ENCODE measurements at places on chromosomes 5 and 9. TPM values are rescaled to one million over a fixed set of nuclear protein-coding genes. Genes with fewer than 3 reads are reported as not detected.

- no peak for DNase-seq
Measured at GRCh38 chr5:177458912-177459350, 12.3 kb downstream of the PRR7 start.

- no peak for DNase-seq
Measured at GRCh38 chr9:133370685-133371084, 5.2 kb downstream of the SURF4 start.

- no peak for DNase-seq
Measured at GRCh38 chr5:100516285-100516684, 18.9 kb upstream of the FAM174A start.

DNA sequence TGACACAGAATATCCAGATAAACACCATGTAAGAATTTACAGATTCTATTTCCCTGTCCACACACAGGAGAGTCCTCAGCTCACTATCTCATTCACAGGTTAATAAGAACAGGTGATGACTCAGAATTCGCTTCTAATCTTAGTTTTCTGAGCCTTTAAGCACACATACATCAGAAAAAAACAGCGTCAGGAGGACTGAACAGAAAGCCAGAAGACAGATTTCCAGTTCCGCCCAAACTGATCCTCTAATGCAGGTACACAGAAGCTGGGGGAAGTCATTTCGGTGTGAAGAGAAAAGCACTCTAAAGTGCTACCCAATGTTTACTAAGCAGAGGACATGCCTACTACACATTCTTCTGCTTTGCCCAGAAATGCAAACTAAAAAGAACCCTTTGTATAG, 1.6 kb downstream of the CEMIP2 start:
- no peak for DNase-seq

DNA sequence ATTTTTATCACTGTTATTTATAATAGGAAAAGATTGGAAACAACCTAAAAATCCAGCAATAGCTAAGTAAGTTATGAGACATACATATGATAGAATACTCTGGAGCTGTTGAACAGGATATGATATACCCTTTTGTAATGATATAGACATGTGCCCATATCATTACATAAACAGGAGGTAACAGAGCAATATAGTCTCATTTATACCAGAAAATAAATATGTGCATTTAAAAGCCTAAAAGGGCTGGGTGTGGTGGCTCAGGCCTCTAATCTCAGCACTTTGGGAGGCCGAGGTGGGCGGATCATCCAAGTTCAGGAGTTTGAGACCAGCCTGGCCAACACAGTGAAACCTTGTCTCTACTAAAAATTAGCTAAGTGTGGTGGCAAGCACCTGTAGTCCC, 2.3 kb upstream of the FABP6 start:
- no peak for DNase-seq

- DNase-seq = no peak
Measured at GRCh38 chr5:6726006-6726405, 12.8 kb downstream of the TENT4A start.

GRCh38 chr9:107635101-107635802, 145.7 kb upstream of the KLF4 start:
- no peak for DNase-seq

DNA sequence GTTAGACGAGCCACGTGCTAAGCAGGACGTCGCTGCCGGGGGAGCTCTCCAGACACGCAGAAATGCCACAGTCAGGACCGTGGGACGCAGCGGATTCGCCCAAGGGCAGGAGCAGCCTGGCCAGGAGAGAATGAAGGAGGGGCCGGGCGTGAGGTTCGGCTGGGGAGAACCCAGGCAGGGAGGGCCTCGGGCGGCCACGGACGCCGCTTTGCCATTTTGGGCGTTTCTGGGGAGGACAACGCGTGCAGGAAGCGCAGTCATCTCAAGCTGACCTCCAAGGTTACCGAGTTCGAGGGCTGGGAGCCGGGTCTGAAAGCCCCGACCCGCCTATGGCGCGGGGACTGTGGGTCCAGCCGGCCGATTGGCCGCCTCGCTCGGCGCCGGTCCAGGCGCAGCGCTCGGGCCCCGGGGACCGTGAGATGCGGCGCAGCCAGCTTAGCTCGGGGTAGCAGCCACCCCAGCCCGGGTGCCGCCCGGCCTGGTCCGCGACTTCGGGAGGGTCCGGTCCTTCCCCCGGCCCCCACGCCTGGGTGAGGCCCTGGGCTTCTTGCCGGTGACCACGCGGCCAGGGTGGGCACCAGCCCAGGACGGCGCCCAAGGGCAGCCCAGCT, 760 bp upstream of the MAN1B1 start:
- peak; percentile 27 for DNase-seq

- no peak for DNase-seq
Measured at GRCh38 chr5:167903243-167903642, 388.2 kb upstream of the WWC1 start.

- no peak for DNase-seq
Measured at GRCh38 chr5:176670449-176670848, 23.2 kb downstream of the TSPAN17 start.

DNA sequence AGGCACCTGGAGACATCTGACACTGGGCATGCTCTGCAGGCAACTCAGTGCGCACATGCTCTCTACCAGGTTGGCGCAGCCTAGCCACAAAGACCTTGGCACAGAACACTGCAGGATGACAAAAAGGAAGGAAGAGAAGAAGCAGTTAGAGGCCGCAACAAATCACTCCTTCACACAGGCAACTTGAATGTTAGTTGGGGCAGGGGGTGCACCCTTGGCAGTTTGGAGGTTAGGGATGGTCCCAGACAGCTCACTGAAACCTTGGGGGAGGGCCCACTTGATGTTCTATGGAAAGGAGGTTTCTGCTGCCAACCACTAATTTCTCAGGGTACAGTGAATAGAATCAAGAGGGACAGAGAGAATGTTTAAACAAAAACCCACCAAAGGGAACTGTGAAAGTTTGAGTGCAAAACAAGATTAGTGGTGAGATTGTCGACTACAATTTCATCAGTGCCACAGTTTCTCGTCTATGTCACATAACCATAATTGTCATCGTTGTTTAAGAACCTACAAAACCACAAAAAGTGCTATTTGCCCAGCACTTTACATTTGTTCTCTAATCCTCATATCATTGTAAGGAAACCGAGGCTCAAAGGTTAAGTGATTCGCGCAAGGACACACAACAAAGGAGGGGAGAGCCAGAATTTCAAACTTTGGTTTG, 48.7 kb downstream of the FBXW11 start:
- DNase-seq = no peak

GRCh38 chr5:140868721-140869554, at the start of gene PCDHA11:
Gene PCDHA11, plus strand, starts transcription at chr5:140868957. Its CDS starts 147 bp downstream, at chr5:140869104.
- peak; percentile 2 for DNase-seq

GRCh38 chr9:121357011-121357410, 13.0 kb downstream of the STOM start:
- no peak for DNase-seq

GRCh38 chr5:132090107-132090506, 16.5 kb downstream of the CSF2 start:
- DNase-seq = no peak

DNA sequence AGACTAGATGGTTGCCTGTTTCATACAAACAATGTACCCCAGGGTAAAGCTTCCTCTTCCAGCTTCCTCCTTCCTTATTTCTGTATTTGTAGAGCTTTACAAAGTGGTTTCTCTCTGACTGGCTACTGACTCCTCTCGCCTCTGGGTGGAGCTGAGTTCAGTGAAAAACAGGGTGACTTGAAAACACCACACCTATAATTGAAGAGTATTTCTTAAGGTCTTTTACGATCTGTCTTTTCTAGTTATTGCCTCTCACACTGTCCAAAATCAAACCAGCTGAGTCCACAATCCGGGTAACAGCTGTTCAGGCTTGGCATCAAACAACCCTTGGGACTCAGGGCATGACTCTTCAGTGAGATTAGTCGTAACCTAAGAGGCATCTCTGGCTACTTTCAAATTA, 200.4 kb downstream of the ARRDC3 start:
- no peak for DNase-seq

- DNase-seq = no peak
Measured at GRCh38 chr5:137300411-137301240, 198.5 kb downstream of the SPOCK1 start.

GRCh38 chr9:119255116-119255515, 114.1 kb downstream of the BRINP1 start:
- no peak for DNase-seq

- no peak for DNase-seq
Measured at GRCh38 chr9:122314165-122314564, 49.5 kb downstream of the MRRF start.

- peak; percentile 48 for DNase-seq
Measured at GRCh38 chr5:148740966-148741742, 85.3 kb upstream of the ADRB2 start.

GRCh38 chr5:174419540-174420132, 304.7 kb upstream of the MSX2 start:
- DNase-seq = peak; percentile 85

GRCh38 chr9:130766927-130767307, 68.1 kb upstream of the ABL1 start:
- no peak for DNase-seq

DNA sequence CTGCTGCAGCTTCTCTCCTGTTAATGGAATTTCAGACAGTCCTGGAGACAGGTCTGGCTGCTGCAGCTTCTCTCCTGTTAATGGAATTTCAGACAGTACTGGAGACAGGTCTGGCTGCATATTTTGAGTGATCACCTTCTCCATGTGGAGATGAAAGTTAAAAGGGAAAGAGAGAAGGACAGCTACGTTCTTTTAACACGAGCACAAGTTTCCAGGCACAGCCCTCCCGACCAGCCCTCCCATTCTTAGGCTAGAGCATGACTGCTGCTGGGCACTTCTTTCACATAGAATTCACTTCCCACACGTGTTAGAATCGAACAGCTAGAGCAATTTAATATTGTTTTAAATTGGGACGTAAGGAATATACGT, 133.3 kb upstream of the DMRT1 start:
- DNase-seq = no peak

DNA sequence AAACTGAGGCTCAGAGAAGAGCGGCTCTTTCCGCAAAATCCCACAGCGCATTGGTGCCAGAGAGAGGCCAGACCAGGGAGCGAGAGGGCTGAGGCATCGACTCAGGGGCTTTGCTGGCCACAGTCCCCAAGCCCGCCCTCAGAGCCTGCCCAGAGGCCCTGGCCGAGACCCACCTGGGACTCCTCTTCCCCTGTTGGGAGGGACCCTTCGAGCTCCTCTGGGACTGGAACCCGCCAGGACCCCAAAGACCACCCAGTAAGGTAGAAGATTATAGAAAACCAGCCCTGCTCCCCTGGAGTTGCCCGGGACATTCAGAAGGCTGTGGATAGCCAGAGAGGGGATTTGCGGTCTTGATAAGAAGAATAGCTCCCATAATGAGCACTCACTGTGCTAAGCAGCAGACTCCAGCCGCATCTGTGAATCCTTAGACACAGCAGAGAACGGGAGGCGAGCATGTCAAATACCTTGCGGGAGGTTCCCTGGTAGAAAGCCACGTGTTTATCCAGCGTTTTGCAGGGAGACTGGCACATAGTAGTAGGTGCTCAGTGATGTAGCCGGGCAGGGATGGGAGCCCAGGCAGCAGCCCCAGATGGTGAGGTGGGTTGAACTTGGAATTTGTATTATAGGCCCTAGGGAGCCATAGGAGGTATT, 651 bp upstream of the AK1 start:
- no peak for DNase-seq

DNA sequence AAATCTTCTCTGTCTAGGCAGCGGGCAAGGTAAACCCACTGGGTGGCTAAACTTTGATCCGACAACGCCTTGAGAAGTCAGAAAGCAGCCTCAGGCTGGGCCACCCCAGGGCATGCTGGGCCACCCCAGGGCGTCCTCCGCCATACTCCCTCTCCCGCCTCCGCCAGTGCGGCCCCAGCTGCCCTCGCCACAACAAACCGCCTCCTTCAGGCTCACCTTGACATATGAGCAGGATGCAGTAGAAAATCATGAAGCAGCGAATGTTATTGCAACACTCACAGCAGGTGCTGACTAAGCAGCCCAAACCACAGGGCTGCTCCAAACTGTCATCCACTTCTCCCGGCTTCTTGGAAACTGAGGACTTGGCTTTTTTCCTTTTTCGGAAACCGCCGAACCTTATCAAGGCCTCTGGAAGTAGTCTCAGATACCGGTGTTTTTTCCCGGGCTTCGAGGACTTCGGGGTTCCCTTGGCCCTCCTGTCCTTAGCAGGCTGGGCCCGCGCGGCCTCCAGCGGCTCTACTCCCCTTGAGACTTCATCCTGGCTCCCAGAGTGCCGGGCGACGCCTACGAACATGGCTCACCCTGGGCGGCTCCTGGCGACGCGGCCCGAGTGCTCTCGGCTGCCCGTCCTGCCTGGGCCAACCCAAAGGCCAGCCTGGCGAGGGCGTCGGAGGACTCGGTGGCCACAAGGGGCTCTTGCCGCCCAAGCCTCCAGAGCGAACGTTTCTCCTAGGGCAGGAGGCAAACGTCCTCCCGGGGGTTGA, at the start of gene SLCO6A1:
Gene SLCO6A1 (minus strand): TSS at position 731 of the 764 bp plus-strand sequence. CDS start 157 bp downstream, at position 574.
- no peak for DNase-seq

GRCh38 chr9:13915591-13916301, 398.2 kb downstream of the NFIB start:
- DNase-seq = no peak

DNA sequence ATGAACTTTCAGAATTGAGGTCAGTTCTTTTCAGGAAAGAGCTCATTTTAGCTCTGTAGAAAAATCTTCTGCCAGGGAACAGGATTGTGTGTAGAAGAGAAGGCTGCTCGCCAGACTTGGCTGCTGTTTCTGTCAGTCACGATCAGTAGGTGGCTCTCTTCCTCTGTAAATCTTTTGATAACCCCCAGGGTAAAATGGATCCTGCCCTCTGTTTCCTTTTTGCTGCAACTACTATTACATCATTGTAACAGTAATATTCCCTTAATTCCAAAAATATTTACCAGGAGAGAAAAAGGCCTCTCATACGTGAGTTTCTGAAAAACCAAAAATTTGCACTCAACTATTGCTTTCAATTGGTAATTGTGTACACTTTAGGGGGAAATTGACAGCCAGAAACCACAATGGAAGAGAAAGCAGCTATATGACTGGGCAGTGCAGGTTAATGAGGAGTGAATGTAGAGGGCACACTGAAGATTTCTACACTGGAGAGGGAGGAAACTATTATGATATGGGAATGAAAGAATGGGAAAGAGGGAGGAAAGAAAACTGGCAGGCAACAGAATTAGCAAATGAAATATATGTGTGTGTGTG, 12.3 kb downstream of the IFNA21 start:
- no peak for DNase-seq

- DNase-seq = no peak
Measured at GRCh38 chr9:32782476-32783167, 718 bp upstream of the TMEM215 start.

GRCh38 chr5:159564031-159564430, 233.7 kb upstream of the IL12B start:
- no peak for DNase-seq

- DNase-seq = peak; percentile 75
Measured at GRCh38 chr5:168578538-168579487, at the start of gene PANK3. Gene PANK3, minus strand, starts transcription at chr5:168579368. Its CDS starts 85 bp downstream, at chr5:168579283.

FRRS1L gene
- polyA plus RNA-seq = 2.8 TPM

FAM219A gene
- 15.5 TPM for polyA plus RNA-seq

CLINT1 gene
- polyA plus RNA-seq = 84.7 TPM

CERT1 gene
- polyA plus RNA-seq = 59.1 TPM

ARHGEF28 gene
- 9.1 TPM for polyA plus RNA-seq

RNF44 gene
- 54.0 TPM for polyA plus RNA-seq

HAPLN1 gene
- polyA plus RNA-seq = 2.4 TPM

HCN1 gene
- 0.04 TPM for polyA plus RNA-seq

ADGRD2 gene
- 0.13 TPM for polyA plus RNA-seq

CARTPT gene
- not detected for polyA plus RNA-seq

PNPLA7 gene
- 6.2 TPM for polyA plus RNA-seq

SEMA5A gene
- polyA plus RNA-seq = 14.2 TPM

PAPPA gene
- 1.2 TPM for polyA plus RNA-seq

ACO1 gene
- 30.3 TPM for polyA plus RNA-seq

PCDHA9 gene
- polyA plus RNA-seq = 0.06 TPM

FER gene
- 10.5 TPM for polyA plus RNA-seq
